GM10248 (cell line): ENCODE measurements at places on chromosomes 7 and 10.

GRCh38 chr10:116115036-116115641 lies 157.9 kb downstream of the GFRA1 start:
- no peak for DNase-seq

DNA sequence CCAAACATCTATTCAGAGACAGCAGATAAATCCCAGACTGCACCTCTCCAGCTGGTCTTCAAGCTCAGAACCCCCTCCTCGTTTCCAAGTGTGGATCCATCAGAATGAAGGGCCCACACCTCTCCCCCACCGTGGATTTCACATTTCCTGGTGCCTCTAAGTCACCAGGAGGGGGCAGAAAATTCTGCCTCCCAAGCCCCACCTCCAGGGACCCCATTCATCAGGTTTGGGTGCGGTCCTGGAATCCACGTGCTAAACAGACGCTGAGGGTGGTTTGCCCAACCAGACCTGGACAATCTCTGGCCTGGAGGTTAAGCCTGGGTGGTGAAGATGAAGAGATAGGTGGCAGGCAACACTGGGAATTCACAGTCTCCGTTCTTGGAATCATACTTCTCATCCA lies 92.4 kb downstream of the WDR11 start:
- no peak for DNase-seq

DNA sequence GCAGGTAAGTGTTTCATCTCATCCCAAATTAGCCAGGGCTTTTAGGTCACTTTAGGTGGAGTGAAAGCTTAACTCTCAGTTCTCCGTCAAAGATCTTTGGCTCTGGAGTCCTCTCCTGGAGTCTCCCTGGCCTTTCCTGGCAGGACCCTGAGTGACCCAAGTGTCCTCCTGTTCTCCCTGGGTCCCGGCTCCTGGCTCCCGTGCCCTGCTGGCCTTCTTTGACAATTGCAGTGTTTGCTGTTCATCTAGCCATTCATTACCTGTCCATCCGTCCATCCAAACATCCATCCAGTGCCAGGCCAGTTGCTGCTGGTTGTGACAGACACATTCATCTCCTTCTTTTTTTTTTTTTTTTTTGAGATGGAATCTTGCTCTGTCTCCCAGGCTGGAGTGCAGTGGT lies 6.2 kb upstream of the TPST1 start:
- DNase-seq = no peak

DNA sequence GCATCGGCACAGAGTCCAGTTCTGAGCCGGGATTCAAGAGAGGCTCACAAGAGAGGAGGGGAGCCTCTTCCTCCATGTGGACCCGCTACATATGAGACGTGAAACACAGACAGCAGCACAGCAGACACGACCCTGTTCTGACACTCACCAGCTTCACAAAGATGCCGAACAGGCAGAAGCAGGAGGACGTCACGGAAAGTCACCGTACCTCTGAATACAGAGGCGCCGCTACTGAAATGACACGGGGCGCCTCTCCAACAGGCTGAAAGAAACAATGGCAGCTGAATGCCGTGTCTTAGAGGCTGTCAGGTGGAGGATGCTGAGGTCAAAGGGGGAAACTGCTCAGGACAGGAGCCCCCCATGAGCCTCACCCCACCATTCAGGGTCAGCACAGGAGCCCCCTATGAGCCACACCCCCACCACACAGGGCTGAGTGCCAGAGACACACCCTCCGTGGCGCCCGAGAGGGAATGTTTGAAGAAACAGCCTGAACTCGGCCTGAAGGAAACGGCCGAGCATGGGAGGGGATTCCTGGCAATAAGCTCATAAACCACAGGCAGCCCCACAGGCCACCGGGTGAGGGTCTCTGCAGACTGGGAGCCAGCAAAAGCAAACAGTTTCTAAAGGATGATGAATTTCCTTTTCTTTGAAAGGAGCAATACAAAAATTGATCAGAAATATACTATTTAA lies 510.3 kb downstream of the PTPRN2 start:
- DNase-seq = no peak

- DNase-seq = no peak
Measured at GRCh38 chr10:74079936-74080590, 70.6 kb downstream of the AP3M1 start.

GRCh38 chr7:90383861-90384260 lies 19.4 kb upstream of the CLDN12 start:
- no peak for DNase-seq
